GM12892 (cell line): ENCODE measurements at places on chromosomes 16 and 17.

- DNase-seq, result no peak
These were observed 3.1 kb downstream of the NATD1 start for GRCh38 chr17:21249920-21250703.

- DNase-seq, result no peak
These were observed 8.3 kb downstream of the PITPNC1 start for GRCh38 chr17:67385122-67385988.

GRCh38 chr16:67326472-67327309 is at the start of the genes KCTD19 and LRRC36:
TSS of gene KCTD19 (minus strand) at chr16:67326741. CDS start at chr16:67326707, 34 bp downstream.
TSS of gene LRRC36 (plus strand) at chr16:67326815. CDS start at chr16:67326863, 48 bp downstream.
- no peak for DNase-seq

GRCh38 chr16:10180042-10180770 is 2.0 kb downstream of the GRIN2A start:
- DNase-seq, result no peak

DNA sequence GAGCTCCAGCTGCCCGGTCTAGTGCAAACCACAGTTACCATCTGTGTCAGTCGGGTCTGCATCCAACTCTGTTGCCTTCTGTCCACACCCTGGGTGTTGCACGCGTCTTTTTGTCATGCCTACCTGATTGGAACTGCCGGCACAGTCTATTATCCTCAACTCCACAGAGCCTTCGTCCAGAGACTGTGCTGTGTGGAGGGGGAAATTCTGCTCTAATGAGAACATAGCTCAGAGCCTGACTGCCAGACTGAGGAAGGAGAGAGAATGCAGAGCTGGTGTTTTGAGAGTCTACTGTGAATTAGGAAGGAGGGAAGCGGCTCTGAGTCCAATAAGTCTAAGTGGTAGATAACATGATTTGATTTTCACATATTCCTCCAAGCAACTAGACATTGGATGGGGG is 68.3 kb upstream of the GPR139 start:
- DNase-seq, result no peak

DNA sequence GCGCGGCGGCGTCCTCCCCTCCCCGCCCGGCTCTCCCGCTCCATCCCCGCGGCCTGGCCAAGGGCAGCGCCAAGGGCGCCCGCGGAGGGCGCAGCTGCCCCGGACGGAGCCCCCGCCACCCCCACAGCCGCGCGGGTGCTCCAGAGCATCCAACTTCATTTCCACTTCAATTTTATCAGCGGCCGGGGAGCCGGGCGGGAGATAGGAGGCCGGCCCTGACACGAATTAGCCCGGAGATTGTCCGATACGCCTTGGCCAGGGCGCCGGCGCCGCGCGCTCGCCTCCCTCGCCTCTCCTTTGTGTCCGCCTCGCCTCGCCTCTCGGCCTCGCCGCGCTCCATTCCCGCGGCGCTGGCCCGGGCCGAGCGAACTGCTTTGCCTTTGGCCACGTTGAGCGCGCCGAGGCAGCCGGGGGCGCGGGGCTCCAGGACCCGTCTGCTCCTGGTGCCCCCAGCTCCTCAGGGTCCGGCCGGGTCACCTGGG is 129.1 kb upstream of the LHX1 start:
- no peak for DNase-seq

- DNase-seq, result no peak
These were observed 2.9 kb upstream of the AOC3 start for GRCh38 chr17:42848093-42848492.

DNA sequence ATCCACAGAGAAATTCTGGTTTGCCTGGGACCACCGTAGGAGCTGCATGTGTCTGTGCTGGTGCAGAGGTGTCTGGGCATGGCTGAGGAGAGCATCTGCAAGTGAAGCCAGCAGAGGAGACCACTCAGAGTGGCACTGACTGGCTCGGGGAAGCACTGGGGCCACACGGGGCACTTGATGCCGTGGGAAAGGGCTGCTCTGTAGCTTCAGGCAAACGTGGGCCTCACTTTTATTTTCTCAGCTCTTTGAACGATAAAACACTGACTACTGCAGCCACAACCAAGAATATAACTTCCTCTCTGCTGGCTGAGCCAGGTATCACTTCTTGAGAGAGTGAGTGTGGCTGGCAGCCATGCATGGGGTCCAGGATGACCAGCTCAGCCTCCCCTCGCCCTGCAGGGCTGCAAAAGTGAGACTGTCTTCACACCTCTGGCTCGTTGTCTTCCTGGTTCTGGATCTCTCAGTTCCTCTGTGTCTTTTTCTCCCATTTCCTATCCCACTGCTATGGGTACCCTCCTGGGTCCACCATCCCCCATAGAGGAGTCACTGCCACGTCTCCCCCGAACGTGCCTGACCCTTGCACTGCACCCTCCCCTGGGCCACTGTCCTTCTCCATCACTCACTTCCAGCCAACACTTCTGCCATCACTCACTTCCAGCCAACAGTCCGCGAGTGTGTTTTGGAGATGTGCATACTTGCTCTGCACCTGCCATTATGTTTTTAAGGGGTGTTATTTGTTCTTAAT is 201.4 kb upstream of the CHMP6 start:
- DNase-seq, result no peak

DNA sequence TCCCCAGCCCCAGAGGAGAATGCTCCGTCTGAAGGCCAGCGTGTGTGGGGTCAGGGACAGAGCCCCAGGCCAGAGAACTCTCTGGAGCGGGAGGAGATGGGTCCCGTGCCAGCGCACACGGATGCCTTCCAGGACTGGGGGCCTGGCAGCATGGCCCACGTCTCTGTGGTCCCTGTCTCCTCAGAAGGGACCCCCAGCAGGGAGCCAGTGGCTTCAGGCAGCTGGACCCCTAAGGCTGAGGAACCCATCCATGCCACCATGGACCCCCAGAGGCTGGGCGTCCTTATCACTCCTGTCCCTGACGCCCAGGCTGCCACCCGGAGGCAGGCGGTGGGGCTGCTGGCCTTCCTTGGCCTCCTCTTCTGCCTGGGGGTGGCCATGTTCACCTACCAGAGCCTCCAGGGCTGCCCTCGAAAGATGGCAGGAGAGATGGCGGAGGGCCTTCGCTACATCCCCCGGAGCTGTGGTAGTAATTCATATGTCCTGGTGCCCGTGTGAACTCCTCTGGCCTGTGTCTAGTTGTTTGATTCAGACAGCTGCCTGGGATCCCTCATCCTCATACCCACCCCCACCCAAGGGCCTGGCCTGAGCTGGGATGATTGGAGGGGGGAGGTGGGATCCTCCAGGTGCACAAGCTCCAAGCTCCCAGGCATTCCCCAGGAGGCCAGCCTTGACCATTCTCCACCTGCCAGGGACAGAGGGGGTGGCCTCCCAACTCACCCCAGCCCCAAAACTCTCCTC is 10.4 kb downstream of the CX3CL1 start:
- DNase-seq, result no peak
